ENCODE measurements at places on chromosomes 1 and 21.

- no peak for DNase-seq
These were observed 5.6 kb downstream of the COL6A1 start for GRCh38 chr21:45987121-45987711.

DNA sequence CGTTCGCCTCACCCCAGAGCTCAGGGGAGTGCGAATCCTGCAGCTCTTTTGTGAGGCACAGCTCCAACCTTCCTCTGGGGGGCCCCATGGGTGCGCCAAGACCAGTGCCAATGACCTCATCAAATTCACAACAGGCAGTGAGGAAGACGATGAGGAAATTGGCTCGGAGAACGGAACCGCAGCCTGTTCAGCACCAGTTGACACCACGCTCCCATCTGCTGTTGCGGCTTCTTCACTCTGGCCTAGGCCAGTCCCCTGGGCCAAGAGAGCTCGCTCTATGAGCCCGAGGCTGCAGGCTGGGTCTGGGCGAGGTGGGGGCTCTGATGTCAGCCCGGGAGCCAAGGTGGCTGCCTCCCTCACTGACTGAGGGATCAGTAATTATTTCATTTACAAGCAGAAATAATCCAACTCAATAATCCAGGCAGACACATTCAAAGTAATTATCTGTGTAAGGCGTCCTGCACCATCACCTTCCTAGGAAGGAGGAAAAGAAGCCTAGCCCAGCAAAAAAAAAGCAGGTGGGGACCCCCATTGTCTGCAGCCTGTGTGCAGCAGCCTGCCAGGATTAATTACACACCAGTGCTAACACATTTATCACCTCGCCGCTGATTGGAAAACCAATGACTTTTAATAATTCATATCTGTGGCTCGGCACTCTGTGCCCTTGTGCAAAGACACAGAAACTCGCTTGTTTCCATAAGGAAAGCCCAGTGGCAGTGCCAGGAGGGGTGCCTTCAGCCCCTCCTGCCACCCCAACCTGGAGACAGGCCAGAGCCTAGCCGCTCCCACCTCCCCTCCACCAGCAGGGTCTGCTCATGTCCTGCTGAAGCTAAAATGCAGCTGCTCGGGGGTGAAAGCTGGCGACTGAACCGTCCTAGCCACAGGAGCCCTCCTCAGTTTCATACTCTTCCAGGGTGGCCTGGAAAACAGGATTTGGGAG lies 1.9 kb downstream of the PLEKHA6 start:
- no peak for DNase-seq

- DNase-seq = no peak
These were observed 663 bp downstream of the ACOT7 start for GRCh38 chr1:6392809-6393399.

GRCh38 chr1:108089477-108089876 lies 110.7 kb downstream of the SLC25A24 start:
- DNase-seq = no peak

- peak; percentile 81 for DNase-seq
These were observed 13.2 kb downstream of the PPP1R15B start for GRCh38 chr1:204398197-204399125.

DNA sequence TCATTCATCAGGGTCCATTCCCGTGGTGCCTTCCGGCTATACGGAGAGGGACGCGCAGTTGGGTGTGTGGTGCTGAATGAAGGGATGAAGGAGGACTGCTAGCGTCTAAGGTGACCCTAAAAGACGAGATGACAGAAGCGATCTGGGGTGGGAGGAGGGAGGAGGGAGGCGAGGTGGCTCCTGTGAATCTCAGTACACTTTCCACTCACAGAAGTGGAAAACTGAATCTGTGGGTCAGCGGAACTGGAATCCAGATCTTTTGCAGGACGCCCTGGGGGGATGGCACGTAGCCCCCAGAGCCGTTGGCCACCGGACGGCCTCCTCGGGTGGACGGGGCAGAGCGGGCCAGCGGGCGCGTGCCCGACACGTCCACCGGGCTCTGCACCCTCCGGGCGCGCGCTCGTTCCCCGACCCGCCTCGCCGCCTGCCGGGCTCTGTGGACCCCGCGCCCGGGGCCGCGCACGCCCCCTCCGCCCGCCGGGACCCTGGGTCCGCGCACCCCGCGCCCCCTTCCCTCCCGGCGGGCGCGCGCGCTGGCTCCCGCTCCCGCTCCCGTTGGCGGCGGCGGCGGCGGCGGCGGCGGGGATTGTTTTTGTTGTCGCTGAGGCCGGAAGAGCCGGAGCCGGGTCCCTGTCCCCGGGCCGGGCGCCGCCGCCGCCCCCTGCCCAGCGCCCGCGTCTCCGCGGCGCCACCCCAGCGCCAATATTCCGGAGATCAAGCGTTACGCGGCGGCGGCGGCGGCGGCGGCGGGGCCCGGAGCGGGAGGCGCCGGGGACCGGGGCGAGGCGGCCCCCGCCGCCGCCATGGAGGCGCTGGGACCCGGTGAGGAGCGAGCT lies at the start of gene AGO4:
TSS of gene AGO4 (plus strand) at position 403 of the 836 bp plus-strand sequence. CDS start at position 804, 401 bp downstream.
- peak; percentile 45 for DNase-seq

DNA sequence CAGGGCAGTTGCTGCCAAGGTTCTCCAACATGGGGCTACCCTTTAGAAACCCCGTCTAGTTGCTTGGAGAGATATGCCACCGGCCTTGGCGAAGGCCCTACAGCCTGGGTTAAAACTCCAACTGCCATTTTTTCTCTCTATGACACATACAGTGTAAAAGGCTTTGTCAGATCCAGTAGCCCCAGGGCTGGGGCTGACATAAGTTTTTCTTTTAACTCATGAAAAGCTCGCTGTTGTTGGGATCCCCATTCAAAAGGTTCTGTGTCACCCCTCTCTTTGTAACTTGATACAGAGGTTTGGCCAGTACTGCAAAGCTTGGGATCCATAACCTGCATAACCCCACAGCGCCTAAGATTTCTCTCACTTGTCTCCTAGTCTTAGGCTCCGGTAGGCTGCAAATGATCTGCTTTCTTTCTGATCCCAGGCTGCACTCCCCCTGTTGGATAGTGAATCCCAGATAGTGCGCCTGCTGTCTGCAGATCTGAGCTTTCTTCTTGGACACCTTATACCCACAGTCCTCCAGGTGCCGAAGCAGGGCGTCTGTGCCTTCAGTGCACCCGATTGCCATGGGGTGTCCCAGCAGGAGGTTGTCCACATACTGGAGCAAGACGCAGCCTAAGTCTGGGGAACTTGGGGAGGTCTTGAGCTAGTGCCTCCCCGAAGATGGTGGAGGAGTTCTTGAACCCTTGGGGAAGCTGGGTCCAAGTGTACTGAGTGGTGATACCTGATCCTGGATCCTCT lies 406.2 kb downstream of the TGFB2 start:
- no peak for DNase-seq

GRCh38 chr1:7704214-7705047 lies 66.7 kb upstream of the VAMP3 start:
- DNase-seq = peak; percentile 94

- no peak for DNase-seq
These were observed 134.3 kb downstream of the NR5A2 start for GRCh38 chr1:200161801-200162200.

GRCh38 chr1:243411472-243411871 lies 155.6 kb downstream of the SDCCAG8 start:
- DNase-seq = no peak

Measured in CD4-positive, alpha-beta T cell treated with Interleukin-10 for 1 hour (primary cell).